COLO829 (cell line): ENCODE measurements at places on chromosomes 1 and 21.

GRCh38 chr1:23914921-23915320 is 1.8 kb upstream of the CNR2 start:
- DNase-seq, result no peak

DNA sequence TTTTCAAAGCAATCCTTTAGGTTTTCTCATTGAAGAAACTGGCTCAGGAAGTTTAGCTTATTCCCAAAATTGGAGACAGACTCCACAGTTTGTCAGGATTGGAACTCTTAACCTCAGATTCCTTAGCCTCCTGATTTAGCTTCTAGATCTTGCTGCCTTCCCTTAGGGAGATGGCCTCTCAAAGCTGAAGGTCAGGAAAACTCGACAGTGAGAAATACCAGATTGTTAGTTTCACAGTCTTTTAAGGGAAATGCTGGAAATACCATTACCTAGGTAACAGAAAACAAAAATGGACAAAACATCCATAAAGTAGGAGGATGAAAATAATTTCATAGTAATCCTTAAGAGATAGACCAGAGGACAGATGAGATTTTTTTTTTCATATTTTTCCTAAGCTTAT is 7.8 kb downstream of the RASAL2 start:
- DNase-seq, result no peak

GRCh38 chr1:229156872-229157271 is 114.0 kb upstream of the RAB4A start:
- DNase-seq, result no peak

DNA sequence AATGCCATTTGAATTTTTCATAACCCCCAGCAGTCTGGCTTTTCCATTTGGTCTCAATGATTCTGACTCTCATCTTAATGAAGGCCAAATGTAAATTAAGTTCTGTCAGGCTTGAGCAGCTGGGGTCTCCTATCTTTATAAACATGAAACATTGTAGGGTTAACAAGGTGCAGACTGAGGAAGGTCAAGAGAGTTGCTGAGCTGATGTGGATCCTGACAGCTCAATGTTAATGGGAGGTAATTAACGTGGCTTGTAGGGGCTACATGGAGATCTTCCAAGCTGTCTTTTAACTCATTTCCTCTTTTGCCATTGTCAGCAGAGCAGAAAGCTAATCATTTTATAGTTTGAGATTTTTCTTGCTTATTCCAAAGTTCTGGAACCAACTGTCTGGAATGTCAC is 55.2 kb downstream of the FGGY start:
- DNase-seq, result no peak

DNA sequence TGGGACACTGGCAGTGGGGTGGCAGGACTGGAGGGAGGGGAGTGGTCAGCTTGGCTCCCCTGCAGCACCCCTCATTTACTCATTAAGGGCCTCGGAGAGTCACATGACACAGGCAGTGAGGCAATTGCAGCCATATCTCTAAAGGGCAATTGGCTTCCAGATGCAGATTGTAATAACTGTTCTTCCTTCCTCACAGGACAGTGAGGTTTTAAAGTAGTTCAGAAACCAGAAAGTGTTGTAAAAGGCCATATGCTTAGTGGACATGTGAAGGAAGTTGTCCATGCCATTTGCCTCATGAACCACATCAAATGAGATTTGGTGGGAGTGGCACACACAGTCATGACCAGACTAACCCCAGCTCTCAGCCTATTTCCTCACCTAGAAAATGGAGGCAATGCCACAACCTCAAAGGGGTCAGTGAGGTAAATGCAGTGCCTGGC is 11.1 kb downstream of the MTX1 start:
- DNase-seq, result no peak

GRCh38 chr1:58011978-58012377 is 534.5 kb downstream of the OMA1 start:
- no peak for DNase-seq

- DNase-seq, result no peak
Measured at GRCh38 chr1:172431204-172431603, 10.7 kb downstream of the C1orf105 start.

GRCh38 chr1:173257805-173258204 is 50.7 kb upstream of the TNFSF4 start:
- no peak for DNase-seq

- peak; percentile 28 for DNase-seq
Measured at GRCh38 chr1:3012456-3013291, 8.6 kb upstream of the ACTRT2 start.

DNA sequence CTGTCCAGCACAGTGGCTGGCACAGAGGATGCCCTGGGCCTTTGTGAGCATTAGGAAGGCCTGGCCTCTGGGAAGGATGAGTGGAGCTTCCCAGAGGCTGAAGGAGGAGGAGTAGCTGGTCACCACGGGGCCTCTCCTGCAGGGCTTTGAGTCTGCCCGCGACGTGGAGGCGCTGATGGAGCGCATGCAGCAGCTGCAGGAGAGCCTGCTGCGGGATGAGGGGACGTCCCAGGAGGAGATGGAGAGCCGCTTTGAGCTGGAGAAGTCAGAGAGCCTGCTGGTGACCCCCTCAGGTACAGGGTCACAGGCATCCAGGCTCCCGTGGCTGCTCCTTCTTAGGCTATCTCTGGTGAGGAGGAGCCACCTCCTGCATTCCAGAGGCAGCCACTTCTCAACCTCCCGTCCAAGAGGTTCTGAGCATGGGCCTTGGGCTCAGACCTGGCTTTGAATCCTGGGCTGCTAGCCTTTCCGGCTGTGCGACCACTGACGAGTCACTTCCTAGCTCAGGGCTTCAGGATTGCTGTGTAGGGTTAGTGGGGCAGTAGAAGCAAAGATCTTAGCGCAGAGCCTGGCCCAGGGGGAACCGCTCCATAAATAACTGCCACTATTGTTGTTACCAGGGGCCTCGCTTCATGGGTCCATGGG is 14.0 kb downstream of the SESN2 start:
- DNase-seq, result no peak

- DNase-seq, result no peak
Measured at GRCh38 chr1:109887271-109887670, 23.4 kb upstream of the CSF1 start.

GRCh38 chr1:202009326-202010179 is 834 bp upstream of the ELF3 start:
- DNase-seq, result peak; percentile 82

GRCh38 chr1:226661965-226662364 is 77.1 kb downstream of the ITPKB start:
- no peak for DNase-seq

GRCh38 chr1:99297923-99298322 is 33.6 kb downstream of the PLPPR4 start:
- no peak for DNase-seq

DNA sequence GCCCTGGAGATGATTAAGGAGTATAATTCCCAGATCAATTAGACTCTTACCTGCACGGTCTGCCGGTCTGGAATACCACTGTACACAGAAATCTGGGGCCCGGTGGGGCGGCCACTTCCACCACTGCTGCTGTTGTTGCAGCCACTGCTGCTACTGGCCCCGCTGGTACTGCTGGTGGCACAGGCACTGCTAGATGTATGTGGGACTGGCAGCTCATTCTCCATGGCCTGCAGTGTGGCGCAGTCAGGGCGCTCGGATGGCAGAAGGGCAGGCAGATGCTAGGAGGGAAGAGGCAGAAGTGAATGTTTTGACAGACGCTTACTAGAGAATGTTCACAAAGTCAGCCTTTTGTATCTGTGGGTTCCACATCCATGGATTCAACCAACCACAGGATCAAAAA is 54.4 kb upstream of the A3GALT2 start:
- DNase-seq, result no peak

GRCh38 chr1:118783095-118783758 is 204.9 kb downstream of the TBX15 start:
- no peak for DNase-seq

DNA sequence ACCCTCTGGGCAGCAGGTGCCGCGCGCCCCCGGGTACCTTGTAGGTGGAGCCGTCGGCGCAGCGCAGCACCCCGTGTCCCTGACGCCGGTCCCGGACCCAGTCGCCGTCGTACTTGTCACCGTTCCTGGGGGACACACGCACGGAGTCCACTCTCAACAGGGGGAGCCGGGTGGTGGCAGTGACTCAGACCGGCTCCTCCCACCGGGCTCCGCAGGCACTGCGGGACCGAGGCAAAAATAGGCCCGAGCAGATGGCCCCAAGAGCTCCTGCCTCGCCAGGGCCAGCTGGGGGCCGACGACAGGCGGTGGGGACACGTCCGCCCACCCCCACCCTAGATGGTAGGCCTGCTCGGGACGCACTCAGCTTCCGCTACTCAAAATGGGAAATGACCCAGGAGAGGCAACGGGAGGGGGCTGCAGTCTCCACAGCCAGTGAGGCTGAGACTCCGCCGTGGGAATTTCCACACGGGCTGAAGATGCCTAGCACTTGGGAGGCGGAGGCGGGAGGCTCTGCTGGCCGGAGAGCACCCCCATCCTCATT is 6.3 kb downstream of the MORN1 start:
- no peak for DNase-seq

DNA sequence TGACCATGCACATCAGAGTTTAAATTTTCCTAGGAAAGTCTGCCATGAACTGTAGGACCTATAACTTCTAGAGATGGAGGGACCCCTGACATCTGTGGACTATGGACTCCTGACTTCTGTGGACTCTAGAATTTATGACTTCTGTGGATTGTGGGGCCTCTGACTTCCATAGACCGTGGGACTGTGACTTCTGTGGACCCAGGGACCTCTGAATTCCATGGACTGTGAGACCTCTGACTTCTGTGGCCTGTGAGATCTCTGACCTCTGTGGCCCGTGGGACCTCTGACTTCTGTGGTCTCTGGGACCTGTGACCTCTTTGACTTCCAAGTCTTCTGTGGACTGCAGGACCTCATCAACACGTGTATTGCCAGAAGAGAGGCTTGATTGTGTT is 36.7 kb downstream of the PEX14 start:
- no peak for DNase-seq

- DNase-seq, result no peak
Measured at GRCh38 chr1:228429007-228429406, 12.3 kb upstream of the TRIM17 start.

DNA sequence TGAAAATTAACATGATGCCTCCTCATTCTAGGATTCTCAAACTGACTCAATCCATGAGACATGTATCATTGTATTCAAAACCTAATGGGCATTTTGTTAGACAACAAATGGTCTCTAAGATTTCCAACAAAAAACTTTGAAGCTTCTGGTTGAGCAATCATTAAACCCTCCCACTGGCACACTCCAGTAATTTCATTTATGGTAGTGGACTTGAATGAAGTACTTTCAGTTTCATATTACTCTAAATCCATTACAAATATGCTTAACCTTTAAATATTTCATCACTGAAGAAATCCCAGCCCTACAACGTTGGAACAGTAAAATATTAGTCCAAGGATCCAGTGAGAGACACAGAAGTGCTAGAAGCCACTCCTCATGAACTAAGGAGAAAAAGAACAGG is 43.5 kb downstream of the GBP6 start:
- DNase-seq, result no peak

DNA sequence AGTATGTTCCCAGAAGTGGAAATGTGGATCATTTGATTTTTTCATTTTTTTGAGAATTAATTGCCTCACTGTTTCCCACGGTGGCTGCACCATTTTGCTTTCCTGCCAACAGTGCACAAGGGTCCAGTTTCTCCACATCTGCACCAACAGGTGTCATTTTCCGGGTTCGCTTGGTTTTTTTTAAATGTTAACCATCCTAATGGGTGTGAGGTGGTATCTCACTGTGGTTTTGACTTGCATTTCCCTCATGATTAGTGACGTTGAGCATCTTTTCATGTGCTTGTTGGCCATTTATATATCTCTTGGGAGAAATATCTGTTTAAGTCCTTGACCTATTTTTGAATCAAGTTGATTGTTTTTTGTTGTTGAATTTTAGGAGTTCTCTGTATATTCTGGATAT is 3.0 kb downstream of the COL6A2 start:
- DNase-seq, result no peak

GRCh38 chr1:1284221-1285101 is 4.2 kb downstream of the SCNN1D start:
- DNase-seq, result no peak

- DNase-seq, result peak; percentile 88
Measured at GRCh38 chr1:173269490-173270230, 62.5 kb upstream of the TNFSF4 start.

DNA sequence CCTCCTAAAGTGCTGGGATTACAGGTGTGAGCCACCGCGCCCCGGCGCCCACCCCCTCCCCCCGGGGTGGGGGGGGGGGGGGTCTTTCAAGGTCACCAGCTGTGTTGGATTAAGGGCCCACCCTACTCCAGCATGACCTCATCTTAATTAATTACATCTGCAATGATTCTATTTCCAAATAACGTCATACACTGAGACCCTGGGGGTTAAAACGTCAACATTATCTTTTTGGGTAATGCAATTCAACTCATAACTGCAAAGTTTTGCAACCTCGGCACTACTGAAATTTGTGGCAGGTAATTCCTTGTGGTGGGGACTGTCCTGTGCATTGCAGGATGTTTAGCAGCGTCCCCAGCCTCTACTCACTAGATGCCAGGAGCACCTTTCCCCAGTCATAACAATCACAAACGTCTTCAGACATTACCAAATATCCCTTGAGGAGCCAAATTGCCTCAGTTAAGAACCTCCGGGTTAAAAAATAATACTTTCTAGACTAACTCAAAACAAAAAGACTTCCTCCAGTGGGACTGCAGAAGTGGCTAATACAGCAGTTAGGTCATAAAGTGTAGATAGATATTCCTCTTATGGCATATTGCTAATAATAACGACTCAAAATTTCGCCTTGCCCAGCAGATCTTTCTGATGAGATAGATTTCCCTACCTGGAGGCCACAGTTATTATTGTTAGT is 233.0 kb upstream of the KAZN start:
- DNase-seq, result no peak

- peak; percentile 1 for DNase-seq
Measured at GRCh38 chr1:107135463-107135862, 5.4 kb upstream of the NTNG1 start.

- peak; percentile 72 for DNase-seq
Measured at GRCh38 chr21:31526040-31526439, 133.5 kb upstream of the SOD1 start.

DNA sequence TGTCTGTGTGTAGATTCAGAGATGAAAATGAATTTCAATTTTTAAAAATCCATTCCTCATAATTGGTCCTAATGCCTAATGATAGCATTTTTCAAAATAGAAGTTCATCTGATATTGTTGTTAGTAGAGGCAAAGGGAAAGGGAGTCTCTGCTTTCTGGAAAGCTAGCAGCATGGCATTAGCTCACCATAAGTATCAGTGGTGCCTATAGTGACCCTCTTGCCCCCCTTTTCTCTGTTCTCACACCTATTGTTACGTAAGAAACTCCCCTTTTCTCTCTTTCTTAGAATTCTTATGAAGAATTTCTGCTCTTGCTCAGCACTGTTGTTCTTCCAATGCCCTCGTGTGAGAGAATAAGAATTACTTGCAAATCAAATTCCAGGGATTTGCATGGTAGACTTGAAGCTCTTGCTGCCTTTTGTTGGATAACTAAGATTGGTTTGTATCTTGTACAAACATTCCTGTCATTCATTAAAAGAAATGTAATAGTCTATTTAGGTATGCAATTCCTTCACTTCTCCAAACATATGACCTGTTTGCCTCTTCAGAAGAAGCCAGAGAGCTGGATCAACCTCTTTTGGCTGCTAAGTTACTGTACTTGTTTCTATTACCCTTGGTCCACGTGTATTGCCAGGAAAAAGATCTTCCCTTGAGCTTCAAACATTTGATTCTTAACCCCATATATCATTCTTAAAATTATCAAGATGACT is 69.2 kb upstream of the MAGI3 start:
- DNase-seq, result no peak

GRCh38 chr1:184482136-184482535 is 95.3 kb downstream of the C1orf21 start:
- DNase-seq, result no peak
